ENCODE measurements at places on chromosomes 4 and X.

- DNase-seq = no peak
These were observed 141.1 kb downstream of the MSL3 start for GRCh38 chrX:11899091-11899490.

GRCh38 chrX:151396042-151396824 lies 773 bp upstream of the VMA21 start:
- no peak for DNase-seq

DNA sequence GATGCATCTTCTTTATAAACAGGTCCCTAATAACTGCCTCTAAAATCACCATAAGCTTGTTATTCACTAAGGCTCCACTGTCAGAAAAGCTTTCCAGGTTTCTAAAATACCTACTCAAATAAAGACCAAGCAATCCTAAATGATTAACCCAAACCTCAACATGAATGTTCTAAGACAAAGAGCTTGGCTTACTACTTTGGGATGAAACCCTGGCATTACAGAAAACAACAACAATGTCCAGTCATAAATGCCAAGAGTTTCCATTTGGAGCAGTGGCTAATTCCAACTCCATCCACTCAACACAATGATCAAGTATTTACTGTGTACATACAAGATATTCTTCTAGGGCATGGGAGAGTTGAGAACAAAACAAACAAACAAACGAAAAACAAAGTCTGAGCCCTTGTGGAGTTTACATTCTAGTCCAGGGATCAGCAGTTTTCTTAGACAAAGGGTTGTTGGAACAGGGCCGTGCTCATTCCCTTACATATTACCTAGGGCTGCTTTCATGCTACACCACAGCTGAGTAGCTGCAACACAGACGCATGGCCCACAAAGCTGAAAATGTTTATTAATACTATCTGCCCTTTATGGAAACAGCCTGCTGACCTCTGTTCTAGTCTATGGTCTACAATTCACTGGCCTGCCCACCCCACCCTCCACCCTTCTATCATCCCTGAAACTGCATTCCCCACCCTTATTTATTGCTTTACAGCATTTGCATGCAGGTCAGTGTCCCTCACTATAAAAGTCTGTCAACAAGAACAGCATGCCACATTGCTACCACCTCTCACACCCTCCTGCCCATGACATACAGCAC lies 23.7 kb downstream of the ABCG2 start:
- no peak for DNase-seq

GRCh38 chrX:105845631-105846030 lies 23.3 kb downstream of the NRK start:
- no peak for DNase-seq

DNA sequence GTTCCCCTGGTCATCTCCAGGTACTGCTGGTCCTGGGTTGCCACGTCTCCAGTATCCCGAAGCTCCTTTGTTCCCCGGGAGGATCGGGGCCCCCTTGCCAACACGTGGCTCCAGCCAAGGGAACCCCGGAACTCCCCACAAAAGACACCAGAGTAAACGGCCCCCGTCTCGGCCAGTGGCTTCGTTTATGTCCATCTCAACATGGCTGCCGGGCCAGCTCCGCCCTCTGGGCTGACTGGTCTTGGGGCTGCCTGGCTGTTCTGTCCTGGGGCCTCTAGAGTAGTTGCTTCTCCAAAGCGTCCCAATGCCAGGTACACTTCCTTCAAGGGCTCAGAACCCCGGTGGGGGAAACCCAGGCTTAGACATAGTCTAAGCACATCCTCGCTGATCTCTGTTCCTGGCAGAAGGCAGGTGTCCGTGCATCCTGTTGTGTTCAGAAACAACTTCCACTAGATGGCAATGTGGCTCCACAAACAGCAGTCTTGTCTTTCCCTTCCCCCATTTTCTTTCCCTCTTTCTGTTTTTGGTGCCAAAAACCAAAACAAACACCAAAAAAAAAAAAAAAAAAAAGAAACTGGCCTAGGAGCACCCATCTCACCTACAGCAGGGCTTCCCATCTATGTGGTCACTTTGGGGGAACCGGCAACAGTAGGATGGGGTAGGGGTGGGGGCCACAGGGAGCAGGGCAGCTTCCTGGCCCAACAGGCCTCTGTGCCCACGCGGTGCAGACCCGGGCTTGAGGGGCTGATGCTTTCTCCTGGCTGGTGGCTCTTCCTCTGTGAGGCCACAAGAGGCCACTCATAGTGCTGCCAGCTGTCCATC lies 35.3 kb downstream of the NBDY start:
- peak; percentile 53 for DNase-seq

DNA sequence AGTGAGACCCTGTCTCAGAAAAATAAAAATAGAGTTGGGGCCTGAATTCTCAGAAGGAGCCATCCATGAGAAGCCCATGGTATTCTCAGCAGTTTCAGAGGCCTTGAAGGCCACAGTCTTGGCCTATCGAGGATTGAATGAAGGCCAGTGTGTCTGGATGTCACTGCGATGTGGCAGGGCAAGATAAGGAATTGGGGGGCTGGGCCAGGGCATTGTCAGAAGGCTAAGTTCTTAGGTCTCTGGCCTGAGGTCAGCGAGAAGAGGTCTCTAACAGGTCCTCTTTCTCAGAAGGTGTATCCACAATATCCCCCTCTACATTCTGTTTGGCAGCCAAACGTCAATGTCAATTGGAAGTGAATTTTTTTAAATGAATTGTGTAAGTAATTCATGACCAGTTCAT lies 5.7 kb downstream of the ZNF275 start:
- DNase-seq = no peak

DNA sequence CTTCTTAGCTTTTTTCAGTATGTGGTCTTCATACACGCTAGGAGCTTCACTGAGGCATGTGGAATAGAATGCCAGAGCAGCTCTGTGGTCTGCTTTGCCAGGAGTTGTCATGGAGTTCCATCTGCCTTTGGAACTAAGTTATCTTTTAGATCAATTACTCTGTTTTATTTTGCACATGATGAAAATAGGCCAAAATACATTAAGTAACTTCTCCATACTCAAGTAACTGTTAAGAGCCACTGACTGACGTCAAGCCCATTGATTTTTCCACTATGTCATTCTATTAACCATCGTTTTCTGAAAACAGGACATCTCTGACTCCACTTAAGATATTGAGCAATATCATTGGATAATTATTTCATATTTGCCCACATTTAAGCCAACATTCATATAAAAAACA lies 415.1 kb upstream of the MAD2L1 start:
- no peak for DNase-seq

DNA sequence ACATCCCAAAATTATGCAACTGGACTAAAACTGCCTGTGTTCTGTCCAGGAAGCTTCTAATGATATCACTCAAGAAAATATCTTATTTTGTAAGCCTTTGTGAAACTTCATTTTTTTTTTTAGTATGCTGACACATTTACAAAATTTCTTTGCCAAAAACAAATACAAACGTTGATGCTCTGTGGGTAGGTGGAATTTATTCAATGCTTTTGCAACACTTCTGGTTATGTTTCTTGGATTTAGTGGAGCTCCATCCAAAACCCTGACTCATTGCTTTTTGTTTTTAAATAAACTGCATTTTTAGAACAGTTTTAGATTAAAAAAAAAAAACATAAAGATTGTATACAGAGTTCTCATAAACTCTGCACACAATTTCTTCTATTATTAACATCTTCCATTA lies 250.9 kb upstream of the MAOA start:
- DNase-seq = no peak

DNA sequence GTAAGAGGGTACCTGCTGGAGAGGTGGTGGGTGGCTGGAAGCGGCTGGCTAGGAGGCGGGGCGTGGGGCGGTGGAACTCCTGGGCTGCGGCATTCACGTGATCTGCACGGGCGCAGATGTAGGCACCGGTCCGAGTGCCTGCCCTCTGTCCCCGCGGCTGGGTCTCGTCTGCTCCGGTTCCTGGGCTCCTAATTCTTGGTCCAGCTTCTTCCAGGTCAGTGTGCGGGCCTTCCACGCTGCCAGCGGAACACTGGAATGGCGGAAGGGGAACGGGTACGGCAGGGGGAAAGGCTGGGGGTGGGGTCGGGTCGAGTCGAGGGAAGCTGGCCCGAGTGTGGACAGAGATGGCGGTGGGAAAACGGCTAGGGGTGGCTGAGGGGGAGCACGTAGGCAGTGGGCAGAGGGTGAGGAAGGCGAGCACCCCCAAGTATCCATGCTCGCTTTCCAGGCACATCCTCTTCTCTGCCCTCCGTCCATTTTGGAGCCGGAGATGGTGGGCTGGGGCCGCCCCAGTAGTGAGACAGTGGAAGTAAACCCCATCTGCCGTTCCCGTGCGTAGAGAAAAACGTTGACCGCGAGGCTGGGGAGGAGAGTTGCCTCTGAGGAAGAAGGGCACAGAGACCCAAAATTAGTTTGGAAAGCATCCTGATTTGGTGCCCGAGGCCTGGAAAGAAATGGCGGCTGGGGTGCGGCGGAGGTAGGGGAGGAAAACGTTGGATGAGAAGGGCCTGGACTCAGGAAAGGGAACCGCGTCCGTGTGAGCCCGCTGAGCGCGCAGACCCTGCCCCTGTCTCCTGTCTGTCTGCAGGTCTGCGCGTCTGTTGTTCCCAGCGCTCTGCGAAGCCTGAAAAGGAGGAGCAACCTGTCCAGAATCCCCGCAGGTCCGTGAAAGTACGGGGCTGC lies at the start of gene TCEAL4:
TCEAL4 (plus strand) TSS at position 105 of the 903 bp plus-strand sequence. CDS start 1,161 bp downstream, outside the sequence.
- no peak for DNase-seq

DNA sequence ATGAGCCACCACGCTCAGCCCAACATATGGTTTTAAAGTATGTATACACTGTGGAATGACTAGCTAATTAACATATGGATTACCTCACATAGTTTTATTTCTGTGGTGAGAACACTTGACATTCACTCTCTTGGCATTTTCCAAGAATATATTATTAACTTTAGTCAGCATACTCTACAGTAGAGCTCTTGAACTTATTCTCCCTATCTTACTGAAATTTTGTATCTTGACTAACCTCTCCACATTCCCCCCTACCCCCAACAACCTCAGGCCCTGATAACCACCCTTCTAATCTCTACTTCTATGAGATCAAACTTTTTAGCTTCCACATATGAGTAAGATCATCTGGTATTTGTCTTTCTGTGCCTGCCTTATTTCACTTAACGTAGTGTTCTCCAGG lies 38.6 kb upstream of the AGA start:
- no peak for DNase-seq

DNA sequence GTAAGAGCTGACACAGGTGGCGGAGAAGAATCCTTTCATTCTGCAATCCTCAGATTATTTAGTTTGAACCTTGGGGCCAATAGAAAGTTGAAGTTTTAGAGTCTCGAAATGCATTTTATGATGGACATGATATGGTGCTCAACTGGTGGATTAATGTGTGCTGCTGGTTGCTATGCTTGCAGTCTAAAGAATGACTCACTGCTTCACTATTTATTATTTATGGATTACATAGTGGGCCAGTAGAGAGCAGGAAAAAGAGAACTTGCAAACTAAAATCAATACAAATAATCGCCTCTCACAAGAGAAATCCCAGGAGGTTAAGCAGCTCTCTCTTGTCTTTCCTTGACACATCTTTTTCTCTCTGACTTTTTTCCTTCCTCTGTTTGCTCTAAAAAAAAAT lies 2326.8 kb upstream of the AGA start:
- no peak for DNase-seq

DNA sequence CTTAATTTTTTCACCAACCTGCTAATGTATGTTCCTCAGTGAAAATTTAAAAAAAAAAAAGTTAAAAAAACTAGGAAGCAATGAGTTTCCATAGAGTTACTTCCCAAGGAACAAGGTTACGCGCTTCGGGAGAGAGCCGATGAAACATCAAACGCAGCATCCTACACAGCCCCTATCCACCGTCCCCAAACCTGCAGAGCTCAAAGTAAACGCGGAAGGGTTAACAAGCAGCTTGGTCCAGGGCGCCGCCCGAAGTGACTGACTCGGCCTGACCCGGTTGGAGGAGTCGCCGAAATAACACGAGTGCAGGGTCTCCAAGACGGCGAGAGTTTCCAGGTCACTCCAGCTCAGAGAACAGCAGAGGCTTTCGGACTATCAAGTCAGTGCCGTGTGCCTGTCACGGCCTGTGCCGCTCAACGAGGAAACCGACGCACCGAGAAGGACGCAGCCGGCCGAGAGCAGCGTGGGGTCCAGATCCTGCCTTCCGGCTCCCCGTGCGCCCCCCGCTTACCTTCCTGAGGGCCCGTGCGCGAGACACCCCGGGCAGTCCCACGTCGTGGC lies 512 bp downstream of the NOP14 start:
- peak; percentile 45 for DNase-seq

DNA sequence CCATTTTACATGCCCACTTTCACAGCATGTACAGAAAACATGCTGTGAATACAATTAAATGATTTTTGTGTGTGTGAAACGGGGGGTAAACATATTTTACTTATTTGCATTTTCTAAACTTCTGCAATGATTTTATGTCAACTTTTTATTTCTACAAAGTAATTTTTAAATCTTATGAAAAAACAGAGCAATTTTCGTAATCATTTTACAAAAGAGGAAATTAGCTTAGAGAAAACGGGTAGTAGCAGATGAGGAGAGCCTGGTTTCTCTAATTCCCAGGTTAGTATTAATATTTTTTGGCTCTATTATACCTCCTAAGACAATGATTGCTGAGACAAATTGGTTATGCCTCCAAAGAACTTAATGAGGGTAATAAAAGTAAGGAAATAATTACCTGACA lies 3.2 kb downstream of the TKTL2 start:
- DNase-seq = no peak

DNA sequence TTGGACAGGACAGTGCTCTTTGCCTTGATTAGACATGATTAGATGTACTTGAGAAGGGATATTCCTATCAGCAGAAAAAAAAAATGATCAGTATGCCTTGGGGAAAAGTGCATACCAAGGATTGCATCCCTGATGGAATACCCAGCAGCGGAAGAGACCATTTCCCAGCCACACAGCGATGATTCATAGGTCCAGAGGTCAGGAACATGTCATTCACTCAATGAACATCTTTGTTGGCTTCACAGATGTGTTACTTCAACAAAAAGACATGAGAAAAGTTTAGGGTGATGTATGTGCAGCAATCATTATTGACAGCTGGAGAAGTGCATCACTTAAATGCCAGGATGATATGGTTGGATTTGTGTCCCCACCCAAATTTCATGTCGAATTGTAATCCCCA lies 293.5 kb downstream of the ZNF674 start:
- DNase-seq = no peak

DNA sequence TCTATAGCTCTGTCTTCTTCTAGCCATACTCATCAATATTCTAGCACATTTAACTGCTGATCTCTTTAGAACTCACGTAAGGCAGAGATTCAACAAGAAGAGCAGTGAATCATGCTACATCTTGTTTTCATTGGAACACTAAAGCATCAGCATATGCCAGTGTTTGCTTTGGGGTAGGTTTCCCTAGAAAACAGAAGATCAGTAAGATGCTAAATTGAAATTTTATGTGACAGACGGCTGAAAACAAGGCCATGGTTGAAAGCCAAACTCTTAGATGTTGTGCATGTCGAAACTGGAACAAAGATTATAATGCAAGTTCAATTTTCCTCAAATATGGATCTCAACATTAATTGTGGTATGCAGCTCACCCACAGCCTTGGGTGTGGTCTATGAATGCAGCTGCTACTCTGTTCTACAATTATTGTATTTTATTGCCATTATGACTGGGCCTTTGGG lies 107.6 kb downstream of the PDLIM5 start:
- DNase-seq = no peak

GRCh38 chr4:2132438-2132837 lies 73.3 kb downstream of the NAT8L start:
- no peak for DNase-seq
